ENCODE measurements at places on chromosomes 7 and 10. TPM values are rescaled to one million over a fixed set of nuclear protein-coding genes. Genes with fewer than 3 reads are reported as not detected.

The MLXIPL gene
- total RNA-seq, result 114 TPM

The MMRN2 gene
- total RNA-seq, result 2.8 TPM

The GNAT3 gene
- not detected for total RNA-seq

The LARP4B gene
- 83.3 TPM for total RNA-seq

The AKR1C4 gene
- total RNA-seq, result not detected

The STK31 gene
- 9.1 TPM for total RNA-seq

The KCND2 gene
- not detected for total RNA-seq

The IKZF1 gene
- total RNA-seq, result 34.0 TPM

The HGF gene
- total RNA-seq, result 0.88 TPM

Measured in Peyer's patch (tissue), 4 donors.